ENCODE measurements at places on chromosomes 1 and 21.

- no peak for DNase-seq
Measured at GRCh38 chr1:200035397-200035955, 8.0 kb downstream of the NR5A2 start.

- DNase-seq, result no peak
Measured at GRCh38 chr1:109759513-109760334, 4.0 kb downstream of the EPS8L3 start.

DNA sequence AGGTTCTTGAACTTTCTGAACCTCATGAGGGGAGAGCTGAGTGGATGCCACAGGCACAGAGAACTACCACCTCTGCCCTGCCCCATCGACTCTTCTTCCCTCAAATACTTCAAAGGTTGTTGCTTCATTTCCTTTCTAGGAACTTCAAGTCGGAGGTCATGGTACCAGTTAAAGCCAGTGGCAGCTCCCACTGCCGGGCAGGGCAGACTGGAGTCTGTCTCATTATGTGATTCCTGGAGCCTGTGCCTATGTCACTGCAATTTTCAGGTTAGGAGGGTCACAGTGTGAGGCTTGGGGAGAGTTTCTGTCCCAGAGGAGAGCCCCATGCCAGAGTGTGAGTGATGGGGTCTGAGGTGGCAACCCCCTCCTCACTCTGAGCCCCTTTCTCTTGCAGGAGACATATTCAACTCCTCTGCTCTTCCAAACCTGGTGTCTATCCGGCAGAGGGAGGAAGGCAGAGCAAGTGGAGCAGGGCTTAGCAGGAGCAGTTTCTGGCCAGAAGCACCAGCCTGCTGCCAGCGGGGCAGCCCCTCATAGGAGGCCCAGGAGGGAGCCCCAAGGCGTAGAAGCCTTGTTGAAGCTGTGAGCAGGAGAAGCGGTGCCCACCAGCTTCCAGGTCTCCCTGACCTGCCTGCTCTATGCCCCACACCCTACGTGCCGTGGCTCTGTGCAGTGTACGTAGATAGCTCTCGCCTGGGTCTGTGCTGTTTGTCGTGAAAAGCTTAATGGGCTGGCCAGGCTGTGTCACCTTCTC lies 29.3 kb downstream of the CAMK1G start:
- peak; percentile 35 for DNase-seq

DNA sequence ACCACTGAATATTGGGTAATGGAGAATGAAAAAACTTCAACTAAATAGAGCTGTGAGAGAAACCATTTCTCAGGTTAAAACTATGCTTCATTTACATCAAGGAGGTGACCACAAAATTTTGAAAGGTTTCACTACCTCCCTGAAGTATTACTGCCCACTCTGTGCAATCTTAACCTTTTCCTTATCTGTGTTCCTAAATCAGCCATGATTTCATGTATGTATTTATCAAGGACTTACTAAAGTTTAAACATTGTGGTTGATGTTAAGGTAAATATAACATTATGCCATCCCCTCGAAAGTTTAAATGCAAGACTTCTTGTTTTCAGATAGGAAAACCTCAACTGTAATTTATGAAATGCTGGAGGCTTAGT lies 84.4 kb downstream of the CLEC20A start:
- DNase-seq, result no peak

GRCh38 chr1:156242738-156243137 lies 754 bp downstream of the BGLAP start:
- DNase-seq, result no peak

Measured in suppressor macrophage treated with lipopolysaccharide for 4 hours (primary cell).